ENCODE measurements at places on chromosomes 7 and 10.

DNA sequence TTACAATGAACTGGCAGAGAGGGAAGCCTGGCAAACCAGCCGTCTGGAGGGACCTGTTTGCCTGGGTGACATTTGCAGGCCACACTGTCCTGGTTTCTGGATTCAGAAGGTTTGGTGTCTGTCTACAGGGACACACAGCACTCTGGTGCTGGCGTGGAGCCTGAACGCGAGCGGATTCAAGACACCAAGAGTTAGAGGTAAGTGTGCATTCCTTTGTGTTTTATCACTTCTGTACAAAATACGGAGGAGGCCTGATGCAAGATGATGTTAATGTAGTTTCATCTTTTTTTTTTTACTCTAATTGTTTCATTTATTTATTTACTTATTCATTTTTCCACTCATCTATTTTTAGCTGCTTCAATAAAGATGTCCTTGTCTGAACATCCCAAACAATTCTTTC is 485.3 kb upstream of the ADARB2 start:
- DNase-seq: no peak

DNA sequence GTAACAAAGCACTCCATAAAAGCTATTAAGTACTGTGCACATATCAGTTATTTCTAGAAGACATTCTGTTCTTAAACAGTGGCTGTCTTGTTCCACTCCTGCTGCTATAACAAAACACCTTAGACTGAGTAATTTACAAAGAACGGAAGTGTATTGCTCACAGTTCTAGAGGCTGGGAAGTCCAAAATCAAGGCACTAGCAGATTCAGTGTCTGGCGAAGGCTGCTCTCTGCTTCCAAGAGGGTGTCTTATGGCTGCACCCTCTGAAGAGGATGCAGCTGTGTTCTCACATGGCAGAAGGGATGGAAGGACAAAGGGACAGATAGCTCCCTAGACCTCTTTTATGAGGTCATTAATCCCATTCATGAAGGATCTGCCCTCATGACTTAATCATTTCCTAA is 424.2 kb upstream of the ZMIZ1 start:
- no peak for DNase-seq

GRCh38 chr7:34755008-34755407 is 97.0 kb downstream of the NPSR1 start:
- no peak for DNase-seq

DNA sequence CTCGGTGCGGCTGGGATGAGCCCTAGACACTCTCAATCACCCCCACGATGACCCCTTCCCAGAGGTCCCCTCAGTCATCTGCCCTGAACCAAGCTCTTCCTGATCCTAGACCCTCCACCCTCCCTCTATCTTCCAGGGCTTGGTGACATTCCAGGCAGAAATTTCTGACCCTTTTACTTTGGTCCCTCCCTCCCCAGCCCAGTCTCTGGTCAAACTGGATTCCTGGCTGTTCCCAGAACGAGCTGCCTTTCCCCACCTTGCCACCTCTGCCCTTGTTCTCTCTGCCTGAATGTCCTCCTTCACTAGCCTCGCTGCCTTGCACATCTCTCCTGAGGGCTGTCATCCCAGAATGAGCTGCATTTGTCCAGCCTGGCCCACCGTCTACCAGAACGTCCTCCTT is 1.3 kb upstream of the CLDN4 start:
- no peak for DNase-seq

DNA sequence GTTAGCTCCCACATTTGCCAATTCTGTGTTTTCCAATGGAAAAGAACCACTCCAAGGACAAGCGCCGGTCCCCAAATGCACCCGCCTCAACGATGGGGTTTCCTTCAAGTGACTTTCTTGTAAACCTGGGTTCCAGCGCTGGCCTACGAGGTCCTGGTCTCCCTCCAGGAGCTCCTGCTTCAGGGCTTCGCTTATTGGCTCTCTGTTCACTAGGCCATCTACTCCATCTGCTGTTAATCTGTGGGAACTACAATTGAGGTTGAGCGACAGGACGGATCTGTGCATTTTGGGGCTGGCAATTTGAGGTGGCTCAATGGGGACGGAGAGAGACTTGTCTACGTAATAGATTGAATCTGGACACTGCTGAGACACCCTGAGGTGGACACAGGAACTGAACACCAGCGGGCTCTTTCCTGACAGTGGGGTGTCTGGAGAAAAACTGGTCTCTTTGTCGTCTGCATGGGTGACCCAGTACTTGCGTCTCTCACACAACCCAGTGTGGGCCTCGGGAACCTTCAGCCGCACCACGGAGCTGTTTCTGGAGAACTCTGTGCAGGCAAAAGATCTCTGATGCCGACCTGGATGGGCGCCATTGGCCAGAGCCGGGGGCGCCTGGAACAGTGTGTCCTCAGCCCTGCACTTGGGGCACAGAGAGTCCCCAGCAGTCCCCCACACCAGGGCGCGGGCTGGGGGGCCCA is 115.9 kb upstream of the ADAM12 start:
- DNase-seq: no peak

DNA sequence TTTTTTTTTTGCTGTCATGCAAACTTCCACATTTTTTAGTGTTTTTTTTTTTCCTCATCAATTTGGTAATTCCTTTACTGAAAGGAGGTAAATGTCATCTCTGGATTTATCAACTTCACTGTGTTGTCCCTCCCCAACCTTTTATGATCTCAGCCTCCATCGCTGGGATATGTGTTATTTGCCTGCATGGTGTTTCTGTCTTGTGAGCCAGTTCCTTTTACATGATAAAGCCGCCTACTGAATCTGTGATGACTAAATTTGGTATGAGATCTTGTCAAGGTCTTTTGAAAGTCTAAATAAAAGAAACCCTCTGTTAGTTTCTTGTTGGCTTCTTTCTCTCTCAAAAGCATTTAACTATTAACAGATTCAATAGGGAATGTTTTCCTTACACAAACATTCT is 39.3 kb downstream of the TAS2R41 start:
- DNase-seq: no peak

DNA sequence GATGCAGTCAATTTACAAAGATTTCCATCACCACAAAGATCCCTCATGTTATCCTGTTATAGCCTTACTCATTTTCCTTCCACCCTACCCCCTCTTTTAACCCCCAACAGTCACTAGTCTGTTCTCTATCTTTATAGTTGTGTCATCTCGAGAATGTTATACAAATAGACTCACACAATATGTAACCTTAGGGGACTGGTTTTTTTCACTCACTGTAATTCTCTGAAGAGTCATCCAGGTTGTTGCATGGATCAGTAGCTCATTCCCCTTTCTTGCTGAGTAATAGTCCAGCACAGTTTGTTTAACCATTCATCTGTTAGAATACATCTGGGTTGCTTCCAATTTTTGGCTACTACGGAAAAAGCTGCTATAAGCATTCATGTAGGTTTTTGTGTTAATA is 121.1 kb upstream of the PDE1C start:
- no peak for DNase-seq

DNA sequence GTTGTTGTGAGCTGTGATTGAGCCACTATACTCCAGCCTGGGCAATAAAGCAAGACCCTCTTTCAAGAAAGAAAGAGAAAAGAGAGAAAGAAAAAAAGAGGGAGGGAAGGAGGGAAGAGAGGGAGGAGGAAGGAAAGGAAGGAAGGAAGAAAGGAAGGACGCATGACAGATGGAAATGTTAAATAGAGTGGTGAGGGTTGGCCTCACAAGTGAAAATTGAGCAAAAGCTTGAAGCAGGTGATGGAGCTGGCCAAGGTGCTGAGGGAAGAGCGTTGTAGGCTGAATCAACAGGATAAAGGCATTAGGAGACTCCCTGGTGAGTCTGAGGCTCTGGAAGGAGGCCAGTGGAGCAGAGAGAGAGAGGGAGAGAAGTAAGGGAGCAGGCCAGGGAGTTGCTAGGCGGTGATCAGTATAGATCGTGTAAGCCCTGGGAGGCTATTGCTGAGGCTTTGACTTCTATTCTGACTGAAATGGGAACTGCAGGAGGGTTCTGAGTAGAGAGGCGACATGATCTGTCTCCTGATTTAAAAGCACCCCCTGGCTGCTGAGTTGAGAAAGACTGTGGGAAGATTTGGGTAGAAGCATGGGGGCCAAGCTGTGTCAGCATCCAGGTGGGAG is 26.5 kb upstream of the TMEM248 start:
- DNase-seq: no peak

GRCh38 chr7:19670806-19671205 is 38.0 kb downstream of the POLR1F start:
- no peak for DNase-seq

DNA sequence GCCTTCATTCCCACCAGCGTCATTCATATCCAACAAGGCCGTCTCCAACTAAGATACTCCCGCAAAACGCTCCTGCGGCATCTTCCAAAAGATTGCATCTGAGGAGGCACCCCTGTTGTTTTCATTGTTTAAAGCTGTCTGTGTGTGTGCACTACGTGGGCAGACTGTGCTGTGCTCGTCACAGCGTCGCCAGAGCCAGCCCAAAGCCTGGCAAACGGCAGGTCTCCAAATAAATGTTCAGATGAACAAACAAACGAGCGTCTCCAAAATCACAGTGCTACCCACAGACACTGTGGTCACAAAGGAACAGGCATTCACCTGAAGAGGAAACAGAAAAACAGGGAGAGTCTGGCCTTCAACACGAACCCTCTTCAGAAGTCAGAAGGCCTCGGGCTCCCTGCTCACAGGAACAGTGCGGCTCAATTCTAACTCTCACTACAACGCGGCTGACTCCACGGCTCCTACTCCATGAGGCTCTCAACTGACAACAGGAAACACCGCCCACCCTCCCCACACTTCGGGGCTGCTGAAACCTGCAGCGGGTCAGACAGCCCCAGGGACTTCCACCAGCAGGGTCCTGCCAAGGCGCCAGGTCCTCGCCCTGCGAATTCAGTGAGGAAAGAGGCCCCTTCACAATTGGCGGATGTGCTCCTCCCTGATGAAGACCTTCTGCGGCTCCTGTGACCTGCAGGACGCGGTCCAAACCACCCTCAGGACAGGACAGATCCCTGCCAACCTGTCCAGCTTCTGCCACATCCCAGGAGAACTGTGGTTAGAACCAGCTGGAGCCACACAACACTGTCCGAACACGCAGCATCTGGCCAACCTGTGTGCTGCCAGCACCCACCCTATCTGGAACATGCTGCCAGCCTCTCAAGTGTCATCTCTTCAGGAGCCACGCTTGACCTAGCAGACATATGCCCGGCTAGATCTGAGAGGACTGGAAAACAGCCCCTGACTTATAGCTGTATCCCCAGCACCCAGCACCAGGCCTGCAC is 36.1 kb downstream of the MAD1L1 start:
- DNase-seq: no peak

DNA sequence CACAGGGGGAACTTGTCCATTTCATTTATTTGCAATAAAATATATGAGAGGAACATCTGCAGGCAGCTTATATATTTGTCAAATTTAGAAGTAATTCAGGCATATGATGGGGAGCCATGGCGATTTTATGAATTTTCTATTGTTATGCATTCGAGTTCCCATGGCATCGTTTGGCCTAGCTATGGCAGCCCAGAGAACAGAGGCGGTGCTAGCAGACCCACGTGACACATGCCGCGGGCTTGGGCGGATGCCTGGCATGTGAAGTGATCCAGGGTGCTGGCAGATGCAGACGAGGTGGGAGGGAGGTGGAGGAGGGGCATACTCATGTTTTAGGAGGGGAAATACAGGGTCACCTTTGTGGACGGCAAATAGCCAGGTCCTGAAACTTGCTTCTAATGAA is 560.0 kb upstream of the GALNT17 start:
- no peak for DNase-seq

GRCh38 chr10:75097666-75098285 is 13.7 kb upstream of the SAMD8 start:
- DNase-seq: no peak

- no peak for DNase-seq
Measured at GRCh38 chr7:49030221-49030620, 105.9 kb downstream of the CDC14C start.

GRCh38 chr7:11573128-11573750 is 258.8 kb downstream of the THSD7A start:
- no peak for DNase-seq

DNA sequence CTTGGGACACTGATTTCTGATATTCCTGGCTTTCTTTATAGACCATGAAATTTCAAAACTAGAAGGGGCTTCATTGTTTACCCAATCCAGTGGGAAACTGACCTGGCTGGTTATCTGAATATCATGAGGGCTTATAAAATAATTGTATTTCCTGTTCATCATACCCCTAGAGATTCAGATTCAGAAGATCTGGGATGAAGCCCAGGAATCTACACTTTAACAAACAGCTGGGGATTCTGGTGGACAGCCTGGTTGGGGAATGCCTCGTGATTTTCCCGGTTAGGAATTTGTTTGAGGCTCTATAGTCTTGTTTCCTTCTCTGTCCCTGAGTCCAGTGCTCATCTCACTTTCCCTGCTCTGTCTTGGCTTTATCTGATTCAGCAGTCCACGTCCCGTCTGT is 110.3 kb downstream of the ADRA2A start:
- DNase-seq: no peak

GRCh38 chr7:3657206-3657605 is 356.2 kb downstream of the SDK1 start:
- no peak for DNase-seq
